Bronchial epithelial cell (primary cell): ENCODE measurements at places on chromosomes 4 and X. TPM values are rescaled to one million over a fixed set of nuclear protein-coding genes. Genes with fewer than 3 reads are reported as not detected.

GRCh38 chr4:174398728-174399127 is 115.0 kb downstream of the CEP44 start:
- peak; percentile 88 for DNase-seq

DNA sequence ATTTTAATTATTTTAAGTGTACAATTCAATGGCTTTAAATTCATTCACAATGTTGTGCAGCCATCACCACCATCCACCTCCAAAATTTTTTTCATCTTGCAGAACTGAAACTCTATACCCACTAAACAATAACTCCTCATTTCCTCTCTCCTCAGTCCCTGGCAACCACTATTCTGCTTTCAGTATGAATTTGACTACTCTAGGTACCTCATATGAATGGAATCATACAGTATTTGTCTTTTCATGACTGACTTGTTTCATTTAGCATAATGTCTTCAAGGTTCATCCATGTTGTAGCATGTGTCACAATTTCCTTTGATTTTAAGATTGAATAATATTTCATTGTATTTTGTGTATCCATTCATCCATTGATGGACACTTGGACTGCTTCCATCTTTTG is 46.9 kb downstream of the KIF4A start:
- no peak for DNase-seq

GRCh38 chr4:94758700-94759399 is 1.1 kb downstream of the BMPR1B start:
- peak; percentile 43 for DNase-seq

GRCh38 chr4:113109106-113109718 is 59.8 kb downstream of the ANK2 start:
- no peak for DNase-seq

DNA sequence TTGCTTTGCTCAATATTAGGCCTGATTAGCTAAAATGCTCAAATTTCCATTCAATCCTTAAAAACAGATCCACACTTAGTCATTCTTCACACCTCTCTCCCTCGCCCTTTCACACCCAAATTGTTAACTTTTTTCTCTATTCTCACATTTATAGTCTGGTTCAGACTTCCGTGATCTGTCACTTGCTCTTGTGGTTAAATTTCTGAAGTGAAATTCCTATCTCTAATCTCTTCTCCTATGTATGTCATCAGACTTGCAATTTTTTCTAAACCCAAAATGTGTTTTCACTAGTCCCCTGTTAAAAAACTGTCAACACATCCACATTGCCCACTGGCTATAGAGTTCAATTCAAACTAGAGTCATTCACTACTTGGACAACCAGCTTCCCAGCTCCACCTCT is 63.2 kb downstream of the SNCA start:
- no peak for DNase-seq

DNA sequence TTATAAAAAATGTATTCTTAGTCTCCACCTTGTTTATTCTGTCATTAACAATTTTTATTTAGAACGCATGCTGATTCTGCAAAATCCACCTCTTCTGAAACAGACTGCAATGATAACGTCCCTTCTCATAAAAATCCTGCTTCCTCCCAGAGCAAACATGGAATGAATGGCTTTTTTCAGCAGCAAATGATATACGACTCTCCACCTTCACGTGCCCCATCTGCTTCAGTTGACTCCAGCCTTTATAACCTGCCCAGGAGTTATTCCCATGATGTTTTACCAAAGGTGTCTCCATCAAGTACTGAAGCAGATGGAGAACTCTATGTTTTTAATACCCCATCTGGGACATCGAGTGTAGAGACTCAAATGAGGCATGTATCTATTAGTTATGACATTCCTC is 75.6 kb upstream of the SMARCA5 start:
- no peak for DNase-seq

DNA sequence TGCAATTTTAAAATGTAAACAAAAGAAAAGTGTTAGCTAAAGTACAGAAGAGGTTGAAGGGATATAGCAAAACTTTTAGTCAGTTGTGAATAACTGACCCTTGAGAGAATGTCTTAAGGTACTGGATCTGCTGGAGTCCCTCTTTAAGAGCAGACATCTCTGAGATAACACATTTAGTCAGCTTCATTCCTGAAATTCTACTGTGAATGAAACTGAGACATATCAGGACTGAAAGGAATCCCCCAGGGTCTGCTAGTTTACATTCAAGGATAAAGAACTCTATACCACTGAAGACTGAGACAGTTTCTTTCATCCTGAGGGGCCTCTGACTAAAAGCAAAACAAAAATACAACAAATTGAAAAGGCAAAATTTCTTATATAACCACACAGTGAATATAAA is 54.4 kb downstream of the PGRMC1 start:
- no peak for DNase-seq

DNA sequence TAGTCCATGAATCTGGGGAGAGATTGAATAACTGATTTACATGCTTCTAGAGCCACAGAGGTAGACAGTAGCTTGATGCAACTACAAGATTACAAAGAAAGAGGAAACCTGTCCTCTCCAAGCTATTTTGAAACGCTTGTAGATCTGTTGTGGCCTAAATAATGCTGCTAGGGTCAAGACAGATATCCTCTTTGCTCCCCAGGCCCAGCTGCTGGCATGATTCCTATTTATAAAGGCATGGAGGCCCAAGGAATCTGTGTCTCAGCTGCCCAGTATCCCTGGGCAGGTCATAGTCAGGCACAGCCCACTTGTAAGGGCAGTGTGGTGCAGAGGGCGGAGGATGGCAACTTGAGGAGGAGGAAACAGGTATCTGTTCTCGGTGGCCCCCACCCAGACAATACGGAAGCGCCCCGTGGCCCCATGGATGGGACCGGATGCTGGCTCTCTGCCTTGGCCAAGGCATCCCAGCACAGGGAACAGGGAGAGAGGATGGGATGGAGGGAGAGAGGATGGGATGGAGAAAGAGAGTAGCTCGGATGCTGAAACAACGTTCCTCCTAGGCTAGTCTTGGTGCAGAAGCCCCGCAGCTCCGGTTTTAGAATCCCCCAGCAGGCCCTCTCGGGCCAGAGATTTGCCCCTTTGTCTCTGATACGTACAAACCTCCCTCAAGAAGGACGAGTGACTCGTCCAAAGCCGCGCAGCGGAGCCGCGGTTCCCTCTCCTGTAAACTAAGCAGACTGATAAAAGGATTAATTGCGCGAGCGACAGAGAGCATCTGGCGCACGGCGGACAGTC is 767 bp upstream of the SMIM20 start:
- DNase-seq = peak; percentile 24

GRCh38 chr4:6472008-6472386 is 417 bp downstream of the PPP2R2C start:
- DNase-seq = no peak

DNA sequence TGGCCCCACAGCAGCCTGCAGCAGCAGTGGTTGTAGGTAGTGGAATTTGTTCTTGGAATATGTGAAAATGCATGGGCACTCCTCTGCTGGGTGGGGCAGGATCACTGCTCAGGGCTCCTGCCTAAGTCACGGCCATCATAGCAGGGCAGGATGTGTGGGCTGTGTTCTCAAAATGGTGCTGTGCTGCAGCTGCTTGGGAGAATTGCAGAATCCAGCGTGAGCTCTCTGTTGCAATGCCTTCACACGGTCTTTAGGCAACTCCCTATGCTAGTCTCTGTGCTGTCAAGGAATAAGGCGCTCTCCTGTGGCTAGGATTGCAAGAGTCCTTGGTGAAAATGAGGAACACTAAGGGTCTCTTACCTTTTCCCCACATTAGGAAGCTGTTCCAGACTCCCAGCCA is 42.9 kb downstream of the F8 start:
- DNase-seq = no peak

DNA sequence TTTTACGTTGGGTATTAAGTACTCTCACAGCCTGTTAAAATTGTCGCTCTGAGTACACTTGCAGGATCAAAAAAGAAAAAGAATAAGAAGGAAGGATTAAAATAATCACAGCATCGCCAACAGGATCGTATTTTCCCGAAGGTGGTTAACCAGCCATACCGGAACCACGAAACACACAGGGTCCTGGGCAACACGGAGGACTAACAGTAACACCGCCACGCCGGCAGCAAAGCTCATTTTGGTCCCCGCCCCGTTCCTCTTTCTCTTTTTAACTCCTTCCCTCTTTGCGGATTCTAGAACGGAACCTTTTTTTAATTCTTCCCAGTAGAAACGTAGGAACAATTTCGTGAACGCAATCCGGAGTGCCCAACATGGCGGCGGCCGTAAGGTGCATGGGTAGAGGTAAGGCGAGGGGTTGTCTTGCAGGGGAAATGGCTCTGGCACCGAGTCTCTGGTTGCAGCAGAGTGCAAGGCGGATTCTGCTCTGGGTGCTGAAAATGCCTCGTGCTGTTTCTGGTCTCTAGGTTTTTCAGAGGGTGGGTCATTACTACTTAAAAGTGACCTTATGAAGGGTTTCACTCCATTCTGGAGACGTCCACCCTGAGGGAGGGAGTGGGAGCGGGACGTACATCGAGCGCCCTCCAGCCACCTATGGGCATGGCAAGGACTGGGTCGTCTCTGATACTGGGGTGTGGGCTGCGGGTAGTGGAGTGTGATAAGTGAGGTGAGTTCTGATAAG is at the start of gene MRPL1:
Gene MRPL1, plus strand, starts transcription at position 353 of the 739 bp plus-strand sequence. Its CDS starts 19 bp downstream, at position 372.
- DNase-seq = peak; percentile 93

DNA sequence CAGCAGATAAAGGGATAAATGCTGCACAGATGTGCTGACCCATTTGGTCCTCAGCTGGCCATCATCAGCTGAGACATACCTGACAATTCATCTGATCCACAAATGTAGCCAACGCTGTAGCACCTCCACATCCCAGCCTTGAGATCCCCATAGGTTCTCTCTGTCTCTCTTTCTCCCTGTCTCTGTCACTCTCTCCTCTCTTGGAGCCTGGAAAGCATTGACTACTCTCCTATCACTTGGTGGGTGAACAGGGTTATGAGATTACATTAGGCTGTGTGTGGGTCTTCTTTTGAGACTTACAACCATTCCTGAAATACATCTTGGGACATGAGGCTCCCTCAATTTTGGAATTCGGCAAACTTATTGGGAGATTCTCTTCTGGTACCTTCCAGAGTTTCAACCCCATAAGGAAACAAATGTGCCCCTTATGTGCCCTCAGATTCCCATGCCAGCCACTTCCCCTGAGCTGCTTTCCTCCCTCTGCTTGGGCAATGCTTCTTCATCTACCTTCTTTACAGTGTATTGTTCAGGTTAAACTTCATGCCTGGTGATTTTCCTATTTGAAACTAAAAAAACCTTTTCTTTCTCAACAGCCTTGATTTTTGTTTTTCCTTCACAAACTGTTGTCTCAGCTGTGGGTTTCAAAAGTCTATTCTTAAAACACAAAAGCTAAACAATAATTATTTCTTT is 29.1 kb upstream of the FGF2 start:
- no peak for DNase-seq

DNA sequence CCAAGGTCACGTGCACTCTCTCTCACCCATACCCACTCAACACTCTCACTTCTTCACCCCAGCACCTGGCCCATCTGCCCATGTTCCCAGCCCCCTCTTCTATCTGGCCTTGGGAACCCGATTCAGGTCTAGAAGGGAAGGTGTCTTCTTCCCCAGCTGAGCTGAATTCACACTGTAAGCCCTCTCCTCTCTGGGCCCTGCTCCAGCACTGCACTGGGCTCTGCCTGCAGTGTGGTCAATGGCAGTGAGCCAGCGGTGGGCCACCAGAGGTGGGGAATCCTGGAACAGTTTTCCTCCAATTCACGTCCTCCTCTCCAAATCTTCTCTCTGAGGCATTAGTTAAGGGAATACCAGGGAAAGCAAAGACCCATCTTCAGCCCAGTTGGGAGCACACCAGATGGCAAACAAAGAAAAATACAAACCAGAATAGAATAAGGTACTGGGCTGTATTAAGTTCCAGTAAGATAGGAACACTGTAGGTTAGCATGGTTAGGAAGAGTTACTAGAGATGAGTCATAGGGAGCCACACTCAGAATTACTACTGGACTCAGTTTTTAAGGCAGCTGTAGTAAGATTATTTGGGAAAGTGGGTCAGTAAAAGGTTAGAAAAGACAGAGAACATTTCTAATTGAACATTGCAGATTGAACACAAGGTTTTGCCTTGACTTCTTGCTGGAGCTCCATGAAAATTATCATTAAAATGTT is 5.0 kb downstream of the AWAT2 start:
- DNase-seq = peak; percentile 32

GRCh38 chr4:99649778-99650177 is 7.8 kb downstream of the C4orf54 start:
- DNase-seq = no peak

- no peak for DNase-seq
Measured at GRCh38 chr4:124943938-124944337, 231.4 kb upstream of the ANKRD50 start.

DNA sequence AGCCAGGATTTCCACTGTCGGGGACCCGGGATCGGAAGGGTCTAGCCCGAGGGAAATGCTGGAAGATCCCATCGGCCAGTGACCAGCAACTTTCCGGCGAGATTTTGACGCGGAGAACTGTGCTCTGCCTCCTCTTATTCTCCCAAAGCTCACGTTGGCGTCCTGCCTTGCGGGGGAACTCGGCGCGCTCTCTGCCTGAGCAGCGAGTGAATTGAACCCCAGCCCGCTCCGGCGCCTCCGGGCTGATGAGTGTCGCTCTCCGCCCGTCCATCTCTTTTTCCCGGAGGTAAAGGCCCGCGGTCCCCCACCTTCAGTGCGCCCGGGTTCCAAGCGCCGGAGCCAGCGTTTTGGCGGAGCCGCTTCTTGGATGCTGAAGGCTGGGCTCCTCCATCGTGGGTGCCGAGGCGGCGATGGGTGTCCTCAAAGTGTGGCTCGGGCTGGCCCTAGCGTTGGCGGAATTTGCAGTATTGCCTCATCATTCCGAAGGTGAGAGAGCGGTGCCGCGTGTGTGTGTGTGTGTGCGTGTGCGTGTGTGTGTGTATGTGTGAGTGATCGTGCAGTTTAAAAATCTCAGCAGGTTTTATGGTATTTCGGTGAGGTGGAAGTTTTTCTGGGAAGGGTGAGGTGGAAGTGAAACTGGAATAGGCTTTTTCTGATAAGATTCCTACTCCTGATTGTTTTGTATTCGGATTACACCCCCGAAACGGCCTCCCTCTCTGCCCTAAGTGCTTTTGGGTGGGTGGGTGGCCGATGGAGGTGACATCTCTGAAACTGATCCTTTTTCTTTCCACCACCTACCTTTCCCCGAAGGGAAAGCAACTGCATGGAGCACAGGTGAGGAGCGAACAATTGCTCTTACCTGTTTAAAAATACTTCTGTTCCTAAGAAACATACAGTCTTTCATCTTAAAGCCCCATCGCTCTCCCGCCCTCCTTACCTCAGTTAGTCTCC is 752 bp downstream of the FRAS1 start:
- peak; percentile 34 for DNase-seq

GRCh38 chr4:66294638-66295037 is 624.3 kb upstream of the EPHA5 start:
- DNase-seq = peak; percentile 65

Gene FAM133A
- total RNA-seq = not detected in 2 replicates

Gene TMEM271
- total RNA-seq = not detected in 2 replicates

Gene CSAG3
- total RNA-seq = not detected in 2 replicates

Gene IDH3G
- total RNA-seq = 26.3 and 27.7 TPM in 2 replicates

Gene NUP62CL
- 3.9 and 5.1 TPM in 2 replicates for total RNA-seq

Gene EMCN
- total RNA-seq = not detected in 2 replicates

Gene BEX1
- total RNA-seq = not detected in 2 replicates

Gene GLRA2
- total RNA-seq = not detected in 2 replicates

Gene PDE6B
- 0.64 TPM in 1 of 2 replicates, not detected in the other for total RNA-seq
